ENCODE measurements at places on chromosomes 12 and 14.

DNA sequence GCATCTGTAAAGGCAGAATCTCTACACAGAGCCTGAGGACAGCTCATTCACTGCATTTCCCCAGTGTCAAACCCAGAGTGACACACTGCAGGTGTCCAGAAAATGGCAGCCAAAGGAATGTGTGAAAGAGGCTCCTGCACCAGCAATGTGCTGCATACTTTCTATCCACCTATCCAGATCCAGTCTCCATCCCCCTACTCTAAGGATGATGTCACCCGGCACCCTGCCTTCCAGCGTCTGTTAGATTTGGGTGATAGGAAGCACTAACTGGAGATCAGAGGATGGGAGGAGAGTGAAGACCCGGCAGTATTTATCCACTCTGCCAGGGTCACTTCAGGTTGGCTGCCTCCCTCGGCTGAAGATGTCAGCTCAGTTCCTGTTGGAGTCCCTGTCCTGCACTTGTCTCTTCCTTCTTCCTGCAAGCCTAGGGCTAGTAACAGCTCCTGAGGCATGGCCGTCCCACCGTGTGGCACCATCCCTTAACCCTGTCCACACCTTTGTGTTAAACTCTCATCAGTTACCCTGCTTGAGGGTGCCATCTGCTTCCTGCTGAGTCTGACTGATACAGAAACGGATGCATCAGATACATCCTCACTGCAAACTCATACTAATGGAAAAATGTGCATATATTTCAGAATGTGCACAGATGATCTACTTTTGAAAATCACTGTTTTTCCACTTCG, 13.0 kb upstream of the GPR68 start:
- DNase-seq = no peak

DNA sequence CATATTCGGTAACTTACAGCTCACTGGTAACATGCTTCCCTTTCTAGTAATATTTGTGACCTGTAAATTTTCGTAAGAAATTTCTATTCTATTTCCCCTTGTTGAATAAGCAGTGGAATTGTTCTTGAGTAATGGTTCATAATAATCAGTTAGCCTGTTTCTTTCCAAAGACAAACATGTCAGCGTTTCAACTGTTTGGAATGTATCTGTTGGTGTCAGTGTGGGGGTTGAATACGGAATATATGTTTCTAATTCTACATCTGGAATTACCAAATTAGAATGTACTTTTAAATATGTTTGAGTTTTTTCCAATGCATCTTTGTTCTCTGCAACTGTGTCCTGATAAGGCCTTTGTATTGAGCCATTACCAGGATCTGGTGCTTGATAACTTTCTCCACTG, 2.0 kb downstream of the BBS10 start:
- no peak for DNase-seq

- DNase-seq = no peak
Observed at GRCh38 chr12:23585782-23586163, 363.7 kb downstream of the SOX5 start.

GRCh38 chr14:32367516-32367915, 38.4 kb downstream of the AKAP6 start:
- DNase-seq = no peak

DNA sequence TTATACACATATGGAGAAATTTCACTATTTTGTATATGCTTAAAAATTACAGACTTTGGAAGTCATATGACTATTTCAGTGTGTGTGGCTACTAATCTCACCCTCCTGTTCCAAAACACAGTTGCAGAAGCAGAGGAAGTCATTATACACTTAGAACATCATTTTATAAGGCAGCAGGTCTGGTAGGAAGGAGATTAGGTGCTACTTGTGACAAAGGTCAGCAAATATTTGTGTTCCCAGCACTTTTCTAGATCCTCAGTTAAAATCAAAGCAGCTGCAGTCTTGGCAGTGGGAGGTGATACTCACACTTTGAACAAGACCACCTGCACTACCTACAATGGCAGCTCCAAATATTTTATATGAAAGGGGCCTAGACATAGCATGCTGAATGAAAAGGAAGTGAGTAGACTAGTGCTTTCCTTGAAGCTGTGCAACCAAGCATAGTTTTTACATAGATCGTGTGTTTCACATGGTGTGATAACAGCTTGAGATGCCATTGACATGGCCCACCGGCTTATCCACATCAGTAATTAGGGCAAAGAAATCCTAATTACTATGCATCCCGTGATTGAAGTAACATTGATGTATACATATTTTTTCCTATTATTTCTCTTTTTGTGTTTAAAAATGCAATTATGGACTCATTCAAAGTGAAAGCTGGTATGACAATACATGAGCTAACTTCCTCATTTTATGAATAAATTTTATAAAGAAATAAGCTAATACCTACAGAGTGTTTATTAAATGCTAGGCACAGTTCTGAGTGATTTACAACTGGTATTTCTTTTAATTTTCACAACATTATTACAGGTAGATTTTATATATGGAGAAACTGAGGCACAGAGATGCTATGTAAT, 5.3 kb downstream of the GYS2 start:
- no peak for DNase-seq

- DNase-seq = no peak
Observed at GRCh38 chr12:124532331-124532750, 35.1 kb downstream of the NCOR2 start.

GRCh38 chr12:115394496-115395220, 710.7 kb upstream of the TBX3 start:
- no peak for DNase-seq

DNA sequence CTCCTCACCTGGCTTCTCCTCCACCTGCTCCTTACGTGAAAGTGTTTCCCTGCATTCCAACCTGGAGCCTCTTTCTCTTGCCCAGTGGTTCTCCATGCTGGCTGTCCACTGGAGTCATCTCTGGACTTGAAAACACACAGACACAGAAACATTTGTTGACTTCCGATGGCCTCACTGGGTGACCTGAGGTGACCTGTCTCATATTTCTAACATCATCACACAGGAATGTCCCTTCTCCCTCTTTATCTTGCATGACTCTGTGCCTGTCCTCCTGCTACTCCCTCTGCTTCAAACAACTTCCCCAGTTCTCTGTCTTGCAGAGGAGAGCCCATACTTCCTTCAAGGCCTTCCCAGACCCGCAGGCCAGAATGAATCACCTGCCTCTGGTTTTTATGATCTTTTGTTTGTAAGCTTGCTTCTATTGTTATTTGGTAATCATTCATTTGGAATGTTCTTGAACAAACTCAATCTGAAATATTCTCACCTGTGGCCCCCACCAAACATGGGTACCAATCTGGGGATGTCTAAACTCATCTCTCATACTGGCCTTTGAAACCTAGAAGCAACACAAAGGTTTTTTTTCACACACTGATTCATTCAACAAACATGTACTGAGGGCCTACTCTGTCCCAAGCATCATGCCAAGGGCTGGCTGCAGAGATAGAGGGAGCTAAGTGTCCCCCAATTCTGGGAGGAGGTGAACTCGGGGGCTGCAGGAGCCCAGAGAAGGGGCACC, 9.7 kb upstream of the RIN3 start:
- DNase-seq = no peak

GRCh38 chr14:93905623-93906022, 21.5 kb upstream of the FAM181A start:
- no peak for DNase-seq
